ENCODE measurements at places on chromosomes 2 and 18.

DNA sequence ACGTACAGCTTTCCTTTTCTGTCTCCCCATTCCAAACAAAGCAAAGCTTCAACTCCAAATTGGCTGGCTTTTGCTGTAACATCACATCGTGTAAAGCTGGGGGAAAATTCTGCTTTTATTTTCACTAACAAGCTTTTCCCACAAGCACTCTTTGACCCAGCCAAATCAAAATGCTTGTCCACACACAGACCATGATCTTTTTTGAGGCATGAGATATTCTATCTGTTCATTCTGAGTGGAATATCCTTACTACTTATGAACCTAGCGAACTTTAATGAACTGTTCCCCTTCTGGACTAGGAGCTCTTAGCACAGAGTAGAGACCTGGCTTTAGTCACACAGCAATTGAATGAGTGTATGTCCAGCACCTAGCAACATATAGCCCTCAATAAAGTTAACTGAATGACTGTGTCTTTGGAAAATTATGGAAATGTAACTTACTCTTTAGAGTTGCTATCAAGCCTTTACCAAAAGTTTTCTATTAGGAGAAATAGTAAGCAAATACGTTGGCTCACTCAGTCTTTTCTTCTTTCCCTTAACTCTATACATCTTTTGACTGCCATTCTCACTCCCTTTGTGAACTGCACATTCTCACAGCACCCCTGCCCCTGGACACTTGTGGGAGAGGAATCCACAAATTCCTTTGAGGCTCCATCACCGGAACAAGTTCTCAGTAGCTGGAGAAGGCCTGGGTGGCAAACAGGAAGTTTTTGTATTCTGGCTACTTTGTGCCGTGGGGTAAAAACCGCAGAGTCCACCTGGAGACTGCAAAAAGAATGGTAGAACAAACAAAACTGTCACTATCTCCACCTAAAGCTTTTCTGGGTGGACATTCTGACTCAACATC, 1.3 kb upstream of the UBE2E3 start:
- DNase-seq, result no peak

- no peak for DNase-seq
Observed at GRCh38 chr2:212549941-212550340, 11.3 kb upstream of the ERBB4 start.

DNA sequence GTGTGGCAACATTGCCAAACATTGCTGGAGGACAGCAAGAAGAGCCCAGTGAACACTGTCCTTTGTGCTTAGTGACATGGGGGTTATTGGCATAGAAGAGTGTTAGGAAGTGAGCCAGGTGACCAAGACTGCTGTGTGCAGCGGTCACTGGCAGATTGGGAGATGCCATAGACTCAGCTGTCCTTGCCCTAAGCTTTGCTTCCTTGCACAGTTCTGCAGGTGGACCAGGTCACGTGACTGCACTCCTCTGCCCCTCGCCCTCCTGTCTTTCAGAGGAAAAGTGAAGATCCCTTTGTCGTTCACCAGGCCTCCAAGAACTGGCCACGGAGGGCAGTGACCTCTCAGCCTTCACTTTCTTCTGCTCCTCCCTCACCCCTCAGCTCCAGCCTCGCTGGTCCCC, 215.6 kb upstream of the SMIM21 start:
- no peak for DNase-seq

DNA sequence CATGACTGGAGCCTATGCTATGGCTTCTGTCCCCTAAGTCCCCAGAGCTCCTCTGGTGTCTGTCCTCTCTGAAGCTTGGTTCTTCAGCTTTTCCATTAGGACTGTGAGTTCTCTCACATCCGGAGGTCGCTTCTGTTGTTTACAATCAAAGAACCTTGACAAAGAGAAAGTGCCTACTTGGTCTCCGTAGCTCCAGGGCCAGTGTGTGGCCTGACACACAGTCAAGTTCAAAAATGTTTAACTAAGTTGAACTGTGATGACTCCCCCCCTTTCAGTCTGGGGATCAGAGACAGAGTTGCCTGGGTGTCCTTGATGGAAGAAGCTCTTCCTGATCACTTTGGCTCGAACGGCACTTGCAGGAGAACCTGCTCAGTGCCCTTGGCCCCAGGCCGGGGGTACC, 26.3 kb upstream of the YWHAQ start:
- DNase-seq, result no peak

DNA sequence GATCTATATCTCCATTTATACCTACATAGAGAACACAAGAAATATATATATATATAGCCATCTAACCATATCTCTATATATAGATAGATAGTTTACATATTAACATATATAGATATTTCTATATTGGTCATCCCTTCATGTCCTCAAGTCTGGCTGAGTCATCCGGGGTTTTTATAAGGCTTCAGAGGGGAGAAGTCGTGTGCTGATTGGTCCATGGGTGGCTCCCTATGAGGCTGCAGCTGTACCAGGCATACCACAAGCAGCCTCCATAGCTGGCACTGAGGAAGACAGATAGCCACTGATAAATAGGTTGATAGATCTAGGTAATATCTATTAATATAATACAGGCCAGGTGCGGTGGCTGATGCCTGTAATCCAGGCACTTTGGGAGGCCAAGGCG, 618.3 kb upstream of the SETBP1 start:
- no peak for DNase-seq

GRCh38 chr2:183996825-183997793, 601.2 kb upstream of the ZNF804A start:
- no peak for DNase-seq

DNA sequence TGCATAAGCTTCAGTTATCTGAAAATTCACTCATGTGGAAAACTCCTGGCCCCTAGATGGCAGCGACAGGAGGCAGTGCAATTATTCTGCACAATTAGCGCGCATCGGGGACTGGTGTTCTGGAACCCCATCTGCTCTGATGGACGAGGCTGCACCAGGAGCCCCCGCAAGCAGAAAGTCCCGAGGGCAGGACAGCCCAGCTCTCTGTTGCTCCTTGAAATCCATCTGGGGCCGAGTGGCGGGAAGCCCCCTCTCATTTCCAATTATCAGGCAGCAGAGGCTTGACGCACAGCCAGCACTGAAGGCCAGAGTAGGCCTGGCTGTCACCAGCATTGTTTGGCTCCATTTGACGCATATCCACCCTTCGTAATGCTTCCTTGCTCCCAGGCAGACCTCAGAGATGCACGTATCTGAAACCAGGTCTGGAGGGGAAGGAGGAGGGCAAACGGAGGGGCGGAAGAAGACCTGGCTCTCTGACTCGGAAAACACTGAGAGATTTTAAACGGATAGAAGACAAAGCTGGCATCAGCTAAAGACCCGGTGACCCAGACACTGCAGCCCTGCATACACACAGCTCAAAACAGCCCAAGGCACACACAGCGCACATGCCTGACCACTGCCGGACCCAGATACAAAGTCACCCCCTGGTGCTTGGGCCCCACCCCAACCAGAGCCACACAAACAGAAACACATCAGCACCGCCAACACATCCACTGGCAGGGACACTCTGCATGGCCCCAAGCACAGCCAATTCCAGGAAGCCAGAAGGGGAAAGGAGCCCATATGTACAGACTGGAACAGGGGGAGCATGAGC, 69.8 kb downstream of the TNS1 start:
- no peak for DNase-seq

DNA sequence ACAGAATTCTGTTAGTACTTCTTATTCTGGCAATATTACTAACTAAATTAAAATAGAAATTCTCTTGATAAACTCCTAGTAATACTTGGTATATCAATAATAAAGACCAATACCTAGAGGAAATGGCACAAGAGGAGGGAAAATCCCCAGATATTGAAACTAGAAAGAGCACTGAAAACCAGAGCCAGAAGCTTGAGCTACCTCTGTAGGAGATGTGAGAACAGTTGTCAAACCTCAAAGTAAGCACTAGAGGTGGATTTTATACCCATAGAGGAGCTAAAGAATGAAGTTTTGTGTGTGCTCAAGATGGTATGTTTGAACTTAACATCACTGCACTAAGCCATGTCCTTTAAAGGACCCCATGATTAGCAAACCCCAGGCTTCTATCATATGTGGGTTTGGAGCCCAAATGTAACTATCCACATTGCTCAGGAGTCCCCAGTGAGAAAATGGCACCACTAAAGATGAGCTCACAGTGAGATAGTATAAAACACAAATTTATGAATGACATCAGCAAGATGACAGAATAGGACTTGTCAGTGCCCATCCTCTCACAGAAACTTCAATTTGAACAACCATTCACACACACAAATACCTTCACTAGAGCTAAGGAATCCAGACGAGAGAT, 122.1 kb downstream of the PKP4 start:
- DNase-seq, result no peak

- DNase-seq, result no peak
Observed at GRCh38 chr2:139165041-139165440, 384.9 kb upstream of the NXPH2 start.

GRCh38 chr2:223944703-223945531, at the start of gene WDFY1:
WDFY1 (minus strand) TSS chr2:223945335; CDS start chr2:223945284, 51 bp downstream.
- DNase-seq, result peak; percentile 57

DNA sequence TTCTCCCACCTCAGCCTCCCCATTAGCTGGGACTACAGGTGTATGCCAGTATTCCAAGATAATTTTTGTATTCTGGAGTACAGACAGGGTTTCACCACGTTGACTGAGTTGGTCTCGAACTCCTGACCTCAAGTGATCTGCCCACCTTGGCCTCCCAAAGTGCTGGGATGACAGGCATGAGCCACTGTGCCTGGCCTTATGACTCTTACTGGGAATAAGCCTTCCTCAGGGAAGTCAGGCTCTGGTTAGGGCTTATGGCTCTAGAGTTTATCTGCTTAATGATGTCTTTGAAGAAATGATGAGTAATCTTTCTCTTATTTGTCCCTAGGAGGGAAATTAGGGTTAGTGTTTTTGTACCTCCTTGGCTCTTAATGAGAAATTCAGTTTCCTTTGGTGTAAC, 187.7 kb downstream of the FAM210A start:
- DNase-seq, result no peak

DNA sequence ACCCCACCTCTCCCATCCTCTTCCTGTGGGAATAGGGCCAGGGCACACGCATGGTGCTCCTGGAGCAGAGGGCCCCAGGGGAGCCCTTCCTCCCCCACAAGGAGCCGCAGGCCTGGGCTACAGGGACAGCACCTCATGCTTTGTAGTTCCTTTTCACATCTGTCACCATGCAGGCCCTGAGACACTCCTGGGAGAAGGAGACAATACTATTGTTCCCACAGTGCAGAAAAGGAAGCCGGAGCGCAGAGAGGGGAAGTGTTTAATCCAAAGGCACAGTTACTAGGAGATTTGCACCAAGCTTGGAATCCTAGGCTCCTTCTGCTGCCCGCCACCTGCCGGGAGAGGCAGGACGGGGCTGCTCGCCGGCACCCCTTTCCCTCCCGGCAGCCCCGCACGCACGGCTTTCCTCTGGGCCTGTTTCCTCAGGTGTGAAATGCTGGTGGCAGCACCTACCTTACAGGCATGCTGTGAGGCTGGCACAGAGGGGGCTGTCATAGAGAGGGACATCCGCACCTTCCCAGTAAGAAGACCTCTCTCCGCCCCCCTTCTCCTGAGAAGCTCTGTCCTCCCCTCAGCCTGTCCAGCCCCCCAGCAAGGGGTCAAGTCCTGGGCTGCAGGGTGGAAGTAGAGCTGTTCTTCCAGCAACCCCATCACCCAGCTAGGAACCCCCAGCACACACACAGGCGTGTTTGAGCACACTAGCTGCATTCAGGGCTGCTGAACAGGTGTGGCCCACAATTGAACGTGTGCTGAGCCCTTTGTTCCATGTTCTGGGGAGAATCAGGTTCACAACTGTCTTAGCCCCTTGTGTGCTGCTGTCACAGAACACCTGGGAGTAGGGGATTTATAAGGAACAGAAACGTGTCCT, 62.6 kb downstream of the SMAD7 start:
- DNase-seq, result no peak

DNA sequence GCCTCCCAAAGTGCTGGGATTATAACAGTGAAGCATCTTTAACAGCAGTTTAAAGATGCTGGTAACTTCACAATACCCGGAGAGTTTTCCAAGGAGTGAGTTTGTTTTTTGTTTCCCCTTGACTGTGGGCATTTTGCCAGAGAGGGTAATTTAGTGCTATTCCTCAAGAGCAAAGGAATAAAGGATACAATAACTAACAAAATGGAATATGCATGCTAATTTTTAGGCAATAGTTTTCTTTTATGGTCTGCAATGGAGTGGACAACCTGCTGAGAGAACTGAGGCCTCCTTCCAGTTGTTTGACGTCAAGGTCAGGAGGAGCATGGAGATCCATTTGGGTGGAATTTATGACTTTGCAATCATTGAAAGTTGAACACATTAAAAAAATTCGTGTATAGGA, 15.9 kb upstream of the GREB1 start:
- DNase-seq, result no peak

- no peak for DNase-seq
Observed at GRCh38 chr2:100796499-100797100, 23.3 kb upstream of the NPAS2 start.

DNA sequence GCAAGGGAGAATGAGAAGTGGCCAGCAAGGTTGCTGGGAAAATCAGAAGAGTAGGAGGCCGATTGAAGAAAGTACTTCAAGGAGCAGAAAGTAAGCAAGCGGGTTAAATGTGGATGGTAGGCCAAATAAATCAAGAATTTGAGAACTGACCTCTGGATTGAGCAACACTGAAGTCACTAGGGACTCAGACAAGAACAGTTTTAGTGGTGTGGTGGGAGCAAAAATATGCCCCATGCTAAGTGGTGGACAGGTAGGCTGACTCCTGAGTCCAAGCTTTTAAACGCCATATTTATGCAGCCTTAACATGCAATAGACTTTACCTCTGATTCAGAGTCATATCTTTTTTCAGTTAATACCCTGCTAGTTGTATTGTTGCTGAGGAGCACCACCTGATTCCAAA, 4.5 kb downstream of the TRABD2A start:
- no peak for DNase-seq

DNA sequence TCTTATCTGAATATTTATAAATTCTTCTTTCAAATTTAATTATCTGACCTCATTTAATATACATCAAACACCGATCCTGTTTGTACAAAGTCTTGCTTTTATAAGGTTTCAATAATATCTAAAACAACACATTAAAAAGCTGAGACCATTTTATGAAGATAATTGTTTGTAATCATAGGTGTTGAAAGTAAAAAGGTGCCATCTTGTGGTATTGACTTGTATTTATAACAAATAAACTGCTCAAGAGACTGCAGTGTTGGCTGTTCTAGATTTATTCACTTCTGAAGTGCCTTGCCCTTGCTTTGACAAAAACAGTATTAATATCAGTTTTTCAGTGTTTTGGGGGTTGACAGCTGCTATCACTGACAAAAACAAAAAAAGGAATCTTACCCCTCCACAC, 286.8 kb upstream of the HNMT start:
- no peak for DNase-seq

Data from stimulated activated CD4-positive, alpha-beta T cell treated with anti-CD3 and anti-CD28 coated beads, TNF-alpha, amount 100 ng/mL, for 1 hour (primary cell).